ENCODE measurements at places on chromosomes 7 and 10.

DNA sequence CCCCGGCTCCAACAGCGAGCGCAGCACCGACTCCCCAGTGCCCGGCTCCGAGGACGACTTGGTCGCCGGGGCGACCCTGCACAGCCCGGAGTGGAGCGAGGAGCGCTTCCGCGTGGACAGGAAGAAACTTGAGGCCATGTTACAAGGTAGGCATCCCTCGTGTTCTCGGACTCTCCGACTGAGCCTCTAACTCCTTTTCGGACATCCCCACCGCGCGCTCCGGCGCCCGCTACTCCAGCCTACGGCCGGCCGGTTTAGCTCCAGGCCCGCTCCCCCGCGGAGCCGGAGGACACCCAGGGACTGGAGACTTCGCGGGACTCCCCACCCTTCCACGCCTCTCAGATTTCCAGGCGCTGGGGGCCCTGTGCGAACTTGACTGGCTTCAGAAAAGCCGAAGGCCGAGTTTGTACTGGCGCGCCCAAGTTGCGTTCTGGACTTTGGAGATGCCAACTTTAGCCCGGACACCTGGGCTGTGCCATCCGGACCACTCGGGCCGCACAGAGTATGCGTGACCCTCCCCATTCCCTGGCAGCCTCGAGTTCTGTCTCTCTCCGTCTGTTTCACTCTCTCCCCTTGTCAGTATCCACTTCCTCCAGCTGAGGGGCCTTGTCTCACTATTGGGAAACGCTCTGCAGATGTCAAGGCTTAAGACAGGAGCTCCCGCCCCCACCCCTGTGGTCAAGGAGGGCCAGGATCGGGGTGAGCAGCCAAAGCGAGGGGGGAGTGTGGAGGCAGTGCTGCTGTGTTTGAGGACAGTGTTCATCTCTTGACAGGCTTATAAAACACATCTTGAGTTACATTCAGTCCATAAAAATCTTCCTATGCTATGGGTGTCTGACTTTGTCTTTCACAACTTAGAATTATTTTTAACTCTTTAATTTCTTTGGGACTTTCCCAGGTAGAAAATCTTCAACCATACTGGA, 777 bp downstream of the BICC1 start:
- DNase-seq = peak; percentile 40

DNA sequence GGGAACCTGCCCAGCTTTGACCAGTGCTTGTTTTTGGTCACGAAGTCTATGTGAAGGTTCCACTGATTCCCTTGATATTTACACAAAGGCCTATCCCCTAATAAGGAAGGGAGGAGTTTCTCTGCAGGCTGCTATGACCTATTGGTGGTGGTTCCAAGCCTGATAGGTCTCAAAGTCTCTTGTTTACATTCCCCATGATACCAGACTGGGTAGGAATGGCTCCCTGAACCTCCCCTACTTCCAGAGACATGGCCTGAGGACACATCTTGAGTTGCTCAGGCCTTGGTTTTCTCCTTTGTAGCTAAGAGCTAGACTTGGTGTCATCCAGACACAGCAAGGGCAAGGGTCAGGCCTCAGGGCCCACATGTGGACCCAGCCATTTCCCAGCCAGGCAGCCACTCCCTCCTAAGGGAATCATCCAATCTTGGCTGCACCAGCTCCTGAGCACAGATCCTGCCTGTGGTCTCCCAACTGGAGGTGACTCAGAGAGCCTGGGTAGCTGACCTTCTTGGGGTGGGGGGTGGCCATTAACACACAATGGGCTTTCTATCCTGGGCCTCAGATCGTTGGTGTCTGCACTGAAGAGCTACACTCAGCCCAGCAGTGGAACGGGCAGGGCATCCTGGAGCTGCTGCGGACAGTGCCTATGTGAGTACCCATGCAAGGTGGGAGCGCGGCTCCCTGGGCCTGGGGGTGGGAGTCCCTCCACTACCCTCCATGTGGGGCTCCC, 51.0 kb upstream of the TRIM8 start:
- DNase-seq = no peak

- no peak for DNase-seq
These were observed 7.3 kb downstream of the IL2RA start for GRCh38 chr10:6054884-6055283.

DNA sequence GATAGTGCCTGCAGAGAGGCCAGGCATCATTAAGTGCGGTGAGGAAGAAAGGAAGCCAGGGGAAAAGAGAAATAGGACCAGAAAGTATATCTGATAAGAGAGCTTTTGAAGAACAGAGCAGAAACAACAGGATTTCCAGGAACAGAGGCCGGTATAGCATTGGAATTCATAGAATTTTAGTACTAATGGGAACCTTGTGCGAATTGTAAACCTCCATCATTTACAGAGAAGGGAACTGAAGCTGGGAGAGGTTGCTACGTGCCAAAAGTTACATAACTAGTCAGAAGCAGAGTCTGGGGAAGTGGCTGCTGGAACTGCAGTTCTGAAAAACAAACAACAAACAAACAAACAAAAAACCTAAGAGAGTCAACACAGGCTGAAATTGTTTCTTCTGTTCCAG, 5.4 kb upstream of the ZMYND11 start:
- DNase-seq = no peak

- DNase-seq = no peak
These were observed 22.1 kb downstream of the ATP6V1F start for GRCh38 chr7:128884561-128885369.

GRCh38 chr10:26468700-26469099, 30.6 kb downstream of the APBB1IP start:
- no peak for DNase-seq

- DNase-seq = no peak
These were observed 76.1 kb upstream of the DUSP5 start for GRCh38 chr10:110421512-110422138.

- no peak for DNase-seq
These were observed 72.3 kb downstream of the FAS start for GRCh38 chr10:89062861-89063260.

- no peak for DNase-seq
These were observed 182.1 kb downstream of the VTI1A start for GRCh38 chr10:112628951-112629609.

DNA sequence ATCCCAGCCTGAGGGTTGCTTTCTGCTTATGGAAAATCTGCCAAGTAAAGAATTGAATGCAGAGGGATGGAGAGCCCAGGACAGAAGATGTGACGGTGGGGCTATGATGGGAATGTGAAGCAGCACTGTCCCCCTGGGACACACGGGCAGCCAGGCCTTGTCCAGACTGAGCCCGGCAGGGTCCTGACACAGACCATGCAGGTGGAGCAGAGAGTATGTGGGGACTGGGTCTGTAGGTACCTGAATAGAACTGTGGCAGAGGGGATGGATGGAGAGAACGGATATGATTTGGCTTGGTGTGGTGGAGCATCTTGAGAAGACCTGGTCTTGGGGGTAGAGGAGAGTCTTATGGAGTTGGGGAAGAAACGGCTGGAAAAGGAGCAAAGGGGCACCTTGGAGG, 732 bp upstream of the LRRC18 start:
- DNase-seq = no peak

GRCh38 chr7:49432254-49432653, 341.2 kb upstream of the VWC2 start:
- DNase-seq = no peak

DNA sequence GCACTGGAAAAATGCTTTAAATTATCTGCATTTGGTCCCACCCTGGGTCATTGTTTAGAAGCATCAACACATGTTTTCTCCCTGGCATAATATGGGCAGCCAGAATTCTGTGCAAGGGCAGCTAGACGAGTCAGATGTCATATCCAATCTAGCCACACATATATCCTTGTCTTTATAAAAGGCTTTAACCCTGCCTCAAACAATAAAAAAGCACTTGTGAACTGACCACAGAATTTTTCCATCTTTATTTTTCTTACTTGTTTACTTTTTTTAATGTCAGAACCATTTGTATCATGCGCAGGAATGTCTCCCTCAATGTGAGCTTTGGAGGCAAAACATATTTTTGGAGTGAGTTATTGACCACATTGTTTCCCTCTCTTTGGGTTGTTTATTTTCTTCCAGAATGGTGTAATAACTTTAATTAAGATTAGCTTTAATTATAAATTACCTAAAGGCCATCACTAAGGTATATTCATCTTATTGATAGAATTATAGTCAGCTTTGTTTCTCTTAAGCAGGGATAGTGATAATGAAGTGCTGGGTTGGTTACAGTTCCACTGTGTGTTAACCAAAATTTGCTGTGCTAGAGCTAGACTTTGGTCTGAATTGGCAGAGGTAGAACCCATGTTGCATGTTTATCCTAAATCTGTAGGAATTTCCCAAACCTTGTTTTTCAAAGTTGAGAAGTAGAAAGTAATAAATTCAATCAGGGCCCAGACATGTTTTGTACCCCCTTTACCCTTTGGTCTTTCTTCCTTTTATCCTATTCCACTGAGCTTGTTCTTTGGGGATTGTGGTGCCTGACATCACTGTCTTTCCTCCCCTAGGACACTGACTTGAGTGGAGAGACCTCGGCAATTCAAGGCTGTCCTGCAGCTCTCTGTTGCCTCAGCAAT, 1078.4 kb downstream of the KCNMA1 start:
- DNase-seq = no peak

GRCh38 chr10:84076540-84077195, 62.6 kb upstream of the GHITM start:
- no peak for DNase-seq

DNA sequence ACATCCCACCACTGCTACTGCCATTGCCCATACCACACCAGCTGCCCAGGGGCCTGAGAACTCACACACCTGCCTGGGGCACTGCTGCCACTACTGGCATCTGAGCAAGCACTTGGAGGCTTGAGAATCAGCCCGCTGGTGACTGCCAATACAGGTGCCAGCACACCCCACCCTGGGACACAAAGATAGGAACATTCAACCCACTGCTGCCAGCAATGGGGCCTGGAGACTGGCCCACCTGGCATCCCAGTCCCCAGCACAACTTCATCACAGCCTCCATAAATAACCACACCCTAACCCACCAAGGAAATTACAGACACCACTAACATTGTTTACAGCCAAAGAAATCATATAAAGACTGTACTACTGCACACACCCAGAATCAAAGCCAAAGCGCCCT, 115.9 kb downstream of the SLC16A9 start:
- no peak for DNase-seq

DNA sequence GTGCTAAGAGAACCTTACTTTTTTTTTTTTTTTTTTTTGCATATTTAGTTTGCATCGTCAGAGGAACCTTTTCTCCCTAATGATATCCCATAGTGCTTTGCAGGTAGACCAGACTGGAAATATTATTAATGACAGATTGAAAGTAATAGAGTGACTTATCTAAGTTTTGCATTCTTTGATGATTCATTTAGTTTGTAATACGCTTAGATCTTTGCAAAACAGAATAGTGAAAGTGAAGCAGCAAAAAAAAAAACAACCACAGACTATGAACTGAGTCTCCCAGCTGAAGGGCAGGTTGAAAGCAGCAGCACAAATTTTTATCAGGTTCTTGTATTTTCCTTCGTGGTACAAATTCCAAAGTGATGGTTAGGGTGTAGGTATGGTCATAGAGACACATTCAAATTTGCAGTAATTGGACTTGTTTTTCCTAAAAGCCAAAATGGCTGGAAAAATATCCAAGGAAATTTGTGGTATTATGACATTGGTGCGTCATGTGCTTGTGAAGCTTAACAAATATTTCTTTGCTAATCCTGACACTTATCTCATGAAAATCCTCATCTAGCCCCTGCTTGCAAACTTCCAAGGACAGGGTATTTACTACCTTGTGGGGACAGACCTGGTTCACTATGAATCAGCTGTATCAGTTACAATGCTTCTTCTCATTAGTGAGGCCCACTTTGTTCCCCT, 81.8 kb upstream of the CREB5 start:
- no peak for DNase-seq

DNA sequence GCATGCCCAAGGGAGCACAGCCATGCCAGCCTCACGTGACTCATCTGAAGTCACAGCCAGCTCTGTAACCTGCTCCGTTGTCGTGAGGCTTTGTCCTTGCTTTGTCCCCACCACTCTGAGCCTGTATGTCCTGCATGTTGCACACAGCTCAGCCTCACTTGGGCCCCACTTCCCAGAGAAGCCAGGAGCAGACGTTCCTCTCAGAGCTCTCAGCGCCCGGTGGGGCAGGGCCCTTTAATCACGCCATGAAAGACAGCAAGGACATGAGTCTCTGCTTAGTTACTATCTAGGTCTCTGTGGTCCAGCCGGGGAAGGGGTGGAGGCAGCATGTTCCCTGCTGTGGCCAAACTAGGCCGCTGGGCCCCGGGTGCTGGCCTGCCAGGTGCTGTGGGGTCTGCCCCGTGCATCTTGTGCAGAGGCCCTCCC, 127.4 kb upstream of the FAM20C start:
- DNase-seq = peak; percentile 22

DNA sequence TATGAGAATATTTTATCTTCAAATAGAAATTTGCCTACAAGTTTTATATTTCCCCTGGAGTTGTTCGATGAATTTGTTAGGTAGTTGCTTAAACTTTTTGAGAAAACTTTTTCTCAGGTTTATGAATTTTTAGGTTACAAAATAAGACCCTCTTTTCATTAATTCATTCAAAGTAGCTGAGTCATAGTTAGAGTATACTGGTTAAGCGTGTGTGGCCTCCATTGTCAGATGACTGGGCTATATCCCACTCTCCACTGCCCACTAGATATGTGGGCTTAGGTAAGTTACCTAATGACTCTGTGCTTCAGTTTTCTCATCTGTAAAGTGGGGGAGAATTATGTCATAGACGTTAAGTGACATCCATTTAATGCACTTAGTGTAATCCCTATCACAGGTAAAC, 1.0 kb downstream of the ASB15 start:
- DNase-seq = no peak

- DNase-seq = no peak
These were observed 172.3 kb upstream of the ADO start for GRCh38 chr10:62632071-62632809.

- no peak for DNase-seq
These were observed 175.6 kb upstream of the PFKP start for GRCh38 chr10:2891770-2892124.

DNA sequence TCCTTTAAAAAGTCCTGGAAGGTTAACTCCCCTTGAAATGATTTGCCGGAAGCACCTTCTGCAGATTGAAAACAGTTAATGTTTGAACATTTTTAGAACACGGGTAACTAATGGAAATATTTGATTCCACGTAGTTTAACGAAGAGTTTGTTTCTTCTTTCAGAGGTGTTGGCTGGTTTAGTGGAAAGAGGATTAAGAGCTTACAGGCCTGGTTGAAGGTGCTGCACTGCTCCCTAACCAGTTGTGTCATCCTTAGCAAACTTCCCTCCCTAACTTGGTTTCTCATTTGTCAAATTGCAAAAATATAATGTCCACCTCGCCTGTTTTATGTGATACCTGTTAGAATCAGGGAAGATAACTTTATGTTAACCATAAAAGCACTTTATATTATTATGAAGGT, 243.0 kb upstream of the FZD8 start:
- DNase-seq = no peak

- DNase-seq = no peak
These were observed 80.8 kb upstream of the PCBD1 start for GRCh38 chr10:70969188-70969587.

- DNase-seq = no peak
These were observed 13.7 kb upstream of the SAMD8 start for GRCh38 chr10:75097666-75098285.

DNA sequence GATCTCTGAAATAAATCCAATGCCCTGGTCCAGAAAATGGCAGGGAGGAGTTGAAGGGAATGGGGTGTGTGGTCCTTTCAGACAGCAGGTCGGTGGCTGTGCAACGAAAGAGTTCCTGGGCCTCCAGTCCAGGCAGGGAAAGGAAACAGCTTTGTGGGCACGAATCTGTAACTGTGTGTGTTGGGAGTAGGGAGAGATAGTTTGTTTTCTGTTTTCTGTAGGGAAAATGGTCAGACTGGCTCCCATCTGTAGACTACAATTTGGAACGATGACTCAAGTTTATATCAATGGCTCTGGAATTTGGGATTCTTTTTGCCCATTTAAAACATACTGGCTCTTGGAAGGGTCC, 2.6 kb upstream of the HOXA9 start:
- DNase-seq = no peak

GRCh38 chr7:148456351-148456750, 134.2 kb upstream of the C7orf33 start:
- no peak for DNase-seq

All from omental fat pad (tissue), 4 donors.